Cerebellum (tissue), 4 donors: ENCODE measurements at places on chromosomes 16 and 17. TPM values are rescaled to one million over a fixed set of nuclear protein-coding genes. Genes with fewer than 3 reads are reported as not detected.

SLC26A11 gene
- 10.1 TPM for total RNA-seq

BRICD5 gene
- 12.3 TPM for total RNA-seq

CRISPLD2 gene
- total RNA-seq: 4.8 TPM

CDRT4 gene
- 18.4 TPM for total RNA-seq

DHRS7C gene
- total RNA-seq: not detected

GRCh38 chr16:9103546-9103945, 12.1 kb downstream of the HAPSTR1 start:
- no peak for DNase-seq

DNA sequence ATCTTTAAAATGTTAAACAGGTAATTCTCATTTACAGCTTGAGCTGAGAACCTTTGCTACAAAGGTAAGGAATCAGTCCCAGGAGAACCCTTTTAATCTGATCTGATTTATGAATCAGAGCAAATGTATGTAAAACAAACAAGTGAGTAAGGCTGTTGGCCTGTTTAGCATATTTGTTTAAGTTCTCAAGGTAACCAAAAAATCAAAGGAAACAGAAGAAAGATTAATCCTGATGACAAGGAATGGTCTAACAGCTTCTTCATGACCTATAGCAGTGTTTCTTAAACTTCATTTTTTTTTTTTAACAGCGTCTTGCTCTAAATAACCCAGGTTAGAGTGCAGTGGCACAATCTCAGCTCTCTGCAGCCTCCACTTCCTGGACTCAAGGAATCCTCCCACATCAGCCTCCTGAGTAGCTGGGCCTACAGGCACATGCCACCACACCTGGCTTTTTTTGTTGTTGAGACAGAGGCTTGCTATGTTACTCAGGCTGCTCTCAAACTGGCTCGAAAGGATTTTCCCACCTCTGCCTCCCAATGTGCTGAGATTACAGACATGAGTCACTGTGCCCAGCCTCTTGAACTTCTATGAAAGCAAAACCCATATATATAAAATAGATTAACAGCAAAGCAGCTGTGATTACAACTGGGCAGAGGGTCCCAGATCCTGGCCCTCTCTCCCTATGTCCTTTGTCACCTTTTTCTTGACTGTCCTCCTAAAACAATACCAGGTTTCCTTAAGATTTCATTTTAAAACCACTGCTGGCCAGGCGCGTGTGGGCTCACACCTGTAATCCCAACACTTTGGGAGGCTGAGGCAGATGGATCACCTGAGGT, 5.1 kb upstream of the JPT1 start:
- DNase-seq: no peak

GRCh38 chr17:32943647-32944191, 15.8 kb downstream of the TMEM98 start:
- DNase-seq: no peak

CBX2 gene
- 19.9 TPM for total RNA-seq

IL17C gene
- total RNA-seq: not detected
